ENCODE measurements at places on chromosomes 6 and 20.

DNA sequence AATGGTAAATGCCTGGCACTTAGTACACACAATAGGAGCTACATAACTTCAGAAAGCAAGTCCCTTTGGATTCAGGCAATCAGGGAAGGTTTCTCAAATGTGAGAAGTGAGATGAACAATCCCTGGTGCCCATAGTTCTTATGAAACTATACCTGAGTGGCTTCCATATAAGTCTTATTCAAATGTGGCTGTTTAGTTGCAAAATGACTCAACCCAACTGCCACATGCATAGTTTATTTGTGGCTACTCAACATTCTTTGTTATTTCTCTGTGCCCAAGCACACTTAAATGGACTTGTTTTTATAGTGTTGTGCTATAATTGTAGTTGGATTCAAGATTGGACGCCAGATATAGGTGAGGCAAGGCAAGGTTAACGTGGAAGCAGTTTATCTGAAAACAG, 93.7 kb upstream of the ATXN1 start:
- DNase-seq: no peak

GRCh38 chr20:2937902-2938301, 64.6 kb downstream of the PTPRA start:
- no peak for DNase-seq

- DNase-seq: no peak
Measured at GRCh38 chr20:24662752-24663365, 193.4 kb downstream of the SYNDIG1 start.

GRCh38 chr6:134253681-134254080, 64.2 kb downstream of the SGK1 start:
- DNase-seq: no peak

- DNase-seq: no peak
Measured at GRCh38 chr20:663315-664090, 10.5 kb upstream of the SRXN1 start.
